ENCODE measurements at places on chromosomes 5 and 9. TPM values are rescaled to one million over a fixed set of nuclear protein-coding genes. Genes with fewer than 3 reads are reported as not detected.

Gene GAS1
- 0.07 TPM for total RNA-seq

Gene PAEP
- not detected for total RNA-seq

Gene CARD9
- 1.2 TPM for total RNA-seq

Gene FABP6
- 8.5 TPM for total RNA-seq

Gene UGT3A2
- total RNA-seq, result not detected

- no peak for DNase-seq
Measured at GRCh38 chr5:33936381-33937016, at the start of gene RXFP3. RXFP3 (plus strand) TSS chr5:33936386; CDS start chr5:33936741, 355 bp downstream.

DNA sequence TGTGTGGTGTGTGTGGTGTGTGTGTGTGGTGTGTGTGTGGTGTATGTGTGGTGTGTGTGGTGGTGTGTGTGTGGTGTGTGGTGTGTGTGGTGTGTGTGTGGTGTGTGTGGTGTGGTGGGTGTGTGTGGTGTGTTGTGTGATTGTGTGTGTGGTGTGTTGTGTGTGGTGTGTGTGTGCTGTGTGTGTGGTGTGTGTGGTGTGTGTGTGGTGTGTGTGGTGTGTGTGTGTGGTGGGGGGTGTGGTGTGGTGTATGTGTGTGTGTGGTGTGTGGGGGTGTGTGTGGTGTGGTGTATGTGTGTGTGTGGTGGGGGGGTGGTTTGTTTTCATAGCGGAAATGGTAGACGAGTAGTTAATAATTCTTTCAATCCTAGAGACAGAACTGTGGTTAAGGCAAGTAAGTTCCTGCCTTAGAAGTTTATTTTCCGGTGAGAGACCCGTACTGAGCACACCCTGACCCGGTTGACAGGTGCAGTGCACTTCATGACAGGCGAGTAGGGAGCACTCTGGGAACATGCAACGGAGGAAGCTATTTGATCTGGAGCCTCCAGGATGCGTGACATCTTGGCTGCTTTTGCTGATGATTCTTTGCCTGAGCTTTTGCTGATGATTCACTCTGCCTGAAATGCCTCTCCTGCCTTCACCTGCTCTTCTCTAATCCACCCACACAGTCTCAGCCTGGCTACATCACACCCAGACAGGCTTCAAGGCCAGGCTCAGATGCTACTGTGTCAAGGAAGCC is 21.7 kb upstream of the FAT2 start:
- DNase-seq, result peak; percentile 19

- DNase-seq, result no peak
Measured at GRCh38 chr5:143383988-143384387, 19.5 kb downstream of the NR3C1 start.

DNA sequence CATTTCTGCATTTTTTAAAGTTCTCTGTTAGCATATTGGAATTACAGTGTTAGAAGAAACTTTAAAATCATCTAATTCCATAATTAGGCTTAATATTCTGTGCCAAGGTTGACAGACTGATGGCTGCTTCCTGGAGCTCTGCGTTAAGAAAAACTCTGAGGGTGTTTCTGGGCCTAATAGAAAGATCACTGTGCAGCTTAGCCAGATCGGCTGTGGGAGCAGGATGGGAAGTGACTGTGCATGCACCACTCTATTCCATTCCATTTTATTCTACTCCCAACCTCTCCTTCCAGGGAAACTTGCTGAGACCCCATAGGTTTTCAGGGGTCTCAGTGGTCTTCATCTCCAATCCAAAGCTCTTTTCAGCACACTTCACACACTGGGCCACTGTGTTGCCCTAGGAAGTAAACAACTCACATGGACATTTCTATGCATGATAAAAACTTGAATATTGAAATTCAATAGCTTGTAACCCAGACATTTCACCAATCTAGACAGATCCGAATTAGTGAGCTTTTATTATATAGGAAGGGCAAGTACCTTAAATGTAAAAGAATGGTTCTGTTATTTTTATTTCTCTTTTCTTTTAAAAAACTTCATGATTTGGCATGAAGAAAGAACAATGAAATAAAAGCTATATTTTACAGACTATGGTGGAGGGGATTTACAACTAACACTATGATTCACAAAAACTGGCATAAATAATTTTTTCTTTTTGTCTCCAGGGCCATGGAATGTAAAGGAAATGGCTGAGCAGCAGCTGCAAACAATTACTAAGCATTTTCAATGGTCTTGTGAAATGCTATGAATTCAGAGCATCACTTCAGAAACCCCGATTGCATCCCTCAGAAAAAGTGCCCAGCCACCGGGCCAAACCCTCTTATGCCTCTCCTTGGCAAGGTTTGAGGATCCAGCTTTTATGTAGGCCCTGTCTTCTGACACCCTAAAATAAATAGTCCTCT is 51.4 kb upstream of the DAB2 start:
- no peak for DNase-seq

- no peak for DNase-seq
Measured at GRCh38 chr9:86940774-86941173, 6.5 kb downstream of the GAS1 start.

DNA sequence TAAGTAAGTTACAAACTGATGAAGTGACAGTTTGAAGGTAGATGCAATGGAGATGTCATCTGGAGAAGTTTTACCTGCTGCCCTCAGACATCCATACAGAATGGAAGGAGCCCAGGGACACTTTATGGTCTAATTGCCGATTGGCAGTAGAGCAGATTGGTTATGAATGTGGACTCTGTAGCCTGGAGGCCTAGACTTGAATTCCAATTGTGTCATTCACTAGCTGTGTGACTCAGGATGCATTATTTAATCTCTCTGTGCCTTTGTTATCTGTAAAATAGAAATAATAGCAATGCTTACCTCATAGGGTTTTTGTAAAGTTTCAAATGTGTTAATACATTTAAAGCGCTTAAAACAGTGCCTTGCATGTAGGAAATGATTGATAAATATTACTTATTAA is 5.2 kb upstream of the TCERG1 start:
- no peak for DNase-seq

GRCh38 chr5:59169768-59170150 is 586.9 kb downstream of the RAB3C start:
- no peak for DNase-seq

DNA sequence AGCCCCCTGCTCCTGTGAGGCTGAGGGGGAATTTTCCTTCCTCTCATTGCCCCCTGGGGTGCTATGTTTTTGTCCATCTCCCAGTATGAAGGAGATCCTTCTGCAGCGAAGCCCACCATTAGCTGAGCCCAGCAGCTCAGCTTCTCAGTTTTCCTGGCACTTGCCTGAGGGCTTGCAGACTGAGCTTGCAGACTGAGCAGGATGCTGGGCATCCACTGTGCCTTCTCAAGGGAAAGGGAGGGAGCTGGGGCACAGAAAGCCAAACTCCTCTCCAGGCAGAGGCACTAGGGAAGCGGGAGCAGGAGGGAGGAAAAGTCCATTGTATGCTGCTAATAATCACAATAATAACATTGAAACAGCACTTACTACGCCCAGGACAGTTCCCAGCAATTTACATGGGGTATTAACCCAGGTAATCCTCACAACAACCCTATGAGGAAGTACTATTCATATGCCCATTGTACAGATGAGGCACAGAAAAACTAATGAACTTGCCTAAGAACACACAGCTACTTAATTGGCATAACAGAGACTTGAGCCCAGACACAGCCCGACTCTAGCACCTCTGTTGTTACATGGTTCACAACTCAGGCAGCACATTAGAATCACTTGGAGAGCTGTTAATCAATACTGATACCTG is 86.9 kb upstream of the SSBP2 start:
- DNase-seq, result no peak

GRCh38 chr9:83065233-83065632 is 2.3 kb upstream of the RASEF start:
- DNase-seq, result no peak

DNA sequence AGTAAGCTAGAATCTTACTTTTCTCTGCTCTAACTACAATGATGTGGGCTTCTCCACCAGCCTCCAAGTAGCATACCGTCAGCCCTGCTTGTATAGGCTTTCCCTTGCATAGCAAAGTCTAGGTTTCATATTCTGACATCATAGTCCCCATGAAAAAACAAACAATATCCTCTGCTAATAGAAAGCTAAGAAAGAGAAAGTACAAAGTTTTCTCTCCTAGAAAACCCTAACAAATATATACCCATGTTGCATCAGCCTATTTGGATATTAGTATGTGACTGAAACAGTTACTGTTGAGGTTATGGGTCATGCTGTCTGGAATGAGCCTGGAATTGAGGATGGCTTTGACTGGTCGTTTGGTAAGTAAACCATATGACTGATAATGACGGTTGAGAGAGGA is 1696.0 kb downstream of the MAT2B start:
- no peak for DNase-seq

DNA sequence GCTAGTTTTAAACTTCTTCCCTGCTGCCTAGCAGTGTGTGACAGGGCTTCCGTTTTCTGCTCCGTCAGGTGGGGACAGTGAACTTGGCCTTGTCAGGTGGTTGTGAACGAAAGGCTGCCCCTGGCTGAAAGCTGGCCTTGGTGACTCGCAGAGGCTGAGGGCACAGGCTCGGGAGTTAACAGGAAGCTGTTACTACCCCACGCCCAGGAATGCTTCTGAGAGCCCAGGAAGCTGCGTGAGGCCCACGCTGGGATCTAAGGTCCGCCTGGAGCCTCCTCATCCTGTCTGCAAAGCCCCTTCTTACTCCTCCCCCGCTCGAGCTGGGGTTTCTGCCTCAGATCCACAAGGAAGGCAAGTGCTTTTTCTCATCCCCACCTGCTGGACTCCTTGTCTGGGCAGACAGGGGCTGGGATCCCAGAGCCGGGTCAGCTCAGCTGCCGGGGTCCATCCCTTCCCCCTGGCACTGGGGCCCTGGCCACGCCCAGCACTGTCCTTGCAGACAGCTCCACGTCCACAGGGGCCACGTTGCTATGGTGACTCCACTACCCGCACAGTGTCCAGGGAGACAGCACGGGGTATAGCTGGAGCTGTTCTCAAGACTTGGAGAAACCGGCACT is 124.7 kb upstream of the TBC1D2 start:
- no peak for DNase-seq

- no peak for DNase-seq
Measured at GRCh38 chr5:119328753-119329602, 26.8 kb upstream of the TNFAIP8 start.

DNA sequence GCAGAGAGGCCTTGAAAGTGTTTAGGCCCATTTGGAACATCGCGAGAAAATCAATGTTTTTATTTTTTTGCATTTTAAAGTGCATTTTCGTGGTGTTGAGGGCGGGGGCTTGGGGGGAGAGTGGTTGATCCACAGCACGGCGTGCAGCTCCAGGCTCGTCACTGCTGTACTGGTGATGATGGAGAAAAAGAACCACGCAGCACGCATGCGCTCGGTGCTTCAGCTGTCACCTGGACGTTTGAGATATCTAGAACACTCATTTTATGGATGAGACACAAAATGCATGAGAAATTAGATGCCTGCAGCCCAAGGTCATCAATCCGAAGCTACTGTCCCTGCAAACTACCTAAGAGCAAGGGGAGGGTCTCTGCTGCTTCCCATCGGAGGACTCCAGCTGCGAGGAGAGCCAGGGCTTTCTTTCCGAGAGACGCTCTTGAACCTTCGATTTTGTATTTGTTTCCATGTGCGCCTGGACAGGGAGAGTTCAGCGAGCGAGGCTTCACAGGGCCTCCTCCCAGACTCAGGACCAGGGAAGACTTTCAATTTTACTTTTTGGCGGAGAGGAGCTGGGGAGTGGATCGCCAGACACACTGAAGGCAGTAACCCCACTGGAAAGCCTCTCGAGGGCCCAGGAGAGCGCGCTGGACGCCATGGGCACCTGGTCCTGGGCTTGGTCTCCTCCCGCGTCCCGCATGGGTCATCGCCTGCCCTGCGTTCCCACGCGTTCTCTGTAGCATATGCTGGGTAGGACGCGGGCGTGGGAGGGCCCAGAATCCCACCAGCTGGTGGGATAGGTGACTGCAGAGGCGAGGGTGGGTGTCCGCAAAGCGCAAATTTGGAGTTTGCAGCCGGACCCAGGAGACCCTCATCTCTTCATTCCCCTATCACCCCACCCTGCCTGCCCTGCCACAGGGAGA is 2.5 kb downstream of the DMRT2 start:
- no peak for DNase-seq

DNA sequence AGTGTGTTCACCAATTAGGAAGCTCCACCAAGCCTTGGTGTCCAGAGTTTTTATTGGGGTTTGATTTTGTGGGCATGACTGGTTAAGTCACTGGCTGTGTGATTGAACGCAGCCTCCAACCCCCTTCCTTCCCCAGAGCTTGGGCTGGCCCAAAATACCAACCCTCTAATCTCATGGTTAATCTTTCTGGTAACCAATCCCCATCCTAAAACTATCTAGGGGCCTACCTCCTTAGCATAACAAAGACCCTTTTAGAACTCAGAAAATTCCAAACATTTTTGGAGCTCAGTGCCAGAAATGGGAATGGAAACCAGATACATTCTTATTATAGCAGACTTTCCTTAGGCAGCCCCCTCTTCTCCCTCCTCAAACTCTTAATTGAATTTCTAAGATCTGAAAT is 35.9 kb upstream of the HRH2 start:
- DNase-seq, result no peak

- peak; percentile 13 for DNase-seq
Measured at GRCh38 chr5:40879163-40879942, 29.9 kb upstream of the C7 start.

DNA sequence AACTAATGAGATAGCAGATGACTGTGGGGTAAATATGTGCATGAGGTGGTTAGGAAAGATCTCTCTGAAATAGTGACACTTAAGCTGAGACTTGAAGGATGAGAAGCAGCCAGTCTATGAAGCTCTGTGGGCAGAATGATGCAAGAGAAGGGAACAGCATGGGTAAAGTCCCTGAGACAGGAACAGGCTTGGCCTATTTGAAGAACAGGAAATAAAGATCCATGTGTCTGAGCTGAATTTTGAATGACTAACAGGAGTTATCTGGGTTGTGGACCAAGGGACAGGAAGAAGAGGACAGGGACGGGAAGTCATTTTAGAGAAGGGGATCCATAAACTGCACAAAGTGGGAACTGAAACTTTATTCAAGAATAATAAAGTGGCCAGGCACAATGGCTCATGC is 25.6 kb upstream of the HMGCS1 start:
- DNase-seq, result no peak

GRCh38 chr9:78040726-78041125 is 9.1 kb upstream of the GNAQ start:
- DNase-seq, result no peak

Measured in HCT116 (cell line).